ENCODE measurements at places on chromosomes 12 and 14. TPM values are rescaled to one million over a fixed set of nuclear protein-coding genes. Genes with fewer than 3 reads are reported as not detected.

DNA sequence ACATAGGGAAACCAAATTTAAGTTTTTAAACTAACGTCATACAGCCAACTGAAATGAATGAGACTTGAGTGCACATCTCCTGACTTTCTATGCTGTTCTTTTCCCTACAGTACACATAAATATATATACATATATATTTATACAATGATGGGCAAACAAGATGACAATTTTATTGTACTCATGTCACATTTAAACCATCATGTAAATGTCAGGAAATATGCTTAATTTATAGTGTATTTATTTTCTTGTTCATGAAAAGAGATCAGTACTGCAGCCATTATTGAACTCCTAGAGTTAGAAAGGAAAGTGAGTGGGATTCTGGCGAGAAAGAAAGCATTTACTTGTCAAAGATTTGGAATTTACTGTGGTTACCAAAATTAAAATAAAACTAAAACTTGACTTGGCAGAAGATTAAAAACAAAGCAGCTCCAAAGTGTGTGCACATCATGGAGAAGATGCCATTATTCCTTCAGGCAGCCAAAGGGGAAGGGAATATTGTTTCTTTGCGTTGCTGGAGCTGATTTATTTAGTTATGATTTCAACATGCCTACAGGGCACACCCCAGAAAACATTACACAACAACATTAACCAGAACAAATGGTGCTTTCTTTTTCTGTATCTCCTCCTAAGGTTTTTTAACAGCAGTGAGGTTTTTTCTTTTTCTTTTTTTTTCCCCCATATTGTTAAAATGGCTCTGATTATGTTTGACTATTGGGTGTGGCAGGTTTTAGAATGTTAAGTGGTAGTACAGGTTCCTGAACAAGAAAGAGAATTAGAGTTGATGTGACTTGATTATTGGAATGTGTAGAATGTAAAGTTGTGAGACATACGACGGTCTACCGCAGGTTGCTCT is 144.6 kb downstream of the RAD51B start:
- H3K27me3 ChIP-seq, result no peaks in the 10 kb centered on the region
- no peak overlapping the region for H3K4me3 ChIP-seq
- no peaks in the 10 kb centered on the region for H3K36me3 ChIP-seq

DNA sequence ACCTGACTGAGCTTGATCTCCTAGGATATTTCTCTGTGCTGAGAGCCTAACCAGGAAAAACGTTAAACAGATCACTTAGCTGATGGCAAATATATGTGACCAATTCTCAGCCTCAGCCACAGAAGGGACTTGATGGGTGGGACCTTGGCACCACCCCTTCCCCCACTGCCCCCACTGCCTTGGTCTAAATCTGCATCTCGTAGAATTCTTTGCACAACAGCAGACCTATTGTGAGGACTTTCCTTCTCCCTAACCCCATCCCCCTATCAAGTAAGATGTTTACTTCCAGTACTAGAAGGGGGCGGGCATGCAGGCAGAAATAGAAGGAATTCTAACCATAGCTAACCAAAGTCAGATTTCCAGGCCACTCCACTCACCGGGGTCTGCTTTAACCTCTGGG is 313.2 kb downstream of the PCNX1 start:
- no peak for DNase-seq
- H3K4me1 ChIP-seq, result no peaks in the 10 kb centered on the region
- no peak overlapping the region for H3K4me3 ChIP-seq
- no peaks in the 10 kb centered on the region for H3K27me3 ChIP-seq
- no peak overlapping the region for H3K27ac ChIP-seq

DIO3 gene
- total RNA-seq, result not detected

ANO4 gene
- total RNA-seq, result not detected
